ENCODE measurements at places on chromosomes 6 and 20.

- DNase-seq, result no peak
These were observed 879.7 kb upstream of the GJE1 start for GRCh38 chr6:141252828-141253608.

DNA sequence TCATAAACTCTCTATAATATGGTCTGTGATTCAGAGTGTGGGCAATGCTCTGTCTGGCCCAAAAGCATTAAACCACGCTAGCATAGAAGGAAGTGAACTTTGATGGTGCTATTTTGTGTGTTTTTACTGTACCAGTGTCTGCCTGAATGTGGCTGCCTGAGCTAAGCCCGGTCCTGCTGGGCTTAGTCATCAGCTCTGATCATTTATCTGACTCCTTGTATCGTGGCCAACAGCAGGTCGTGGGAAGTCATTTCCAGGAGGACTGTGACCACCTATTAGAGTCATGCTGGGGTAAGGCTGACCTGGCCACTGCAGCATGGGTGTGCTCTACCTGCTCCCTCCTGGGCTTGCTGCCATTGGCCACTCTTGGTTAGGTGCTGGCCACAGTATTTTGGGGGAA lies 239.1 kb upstream of the CEP162 start:
- no peak for DNase-seq

DNA sequence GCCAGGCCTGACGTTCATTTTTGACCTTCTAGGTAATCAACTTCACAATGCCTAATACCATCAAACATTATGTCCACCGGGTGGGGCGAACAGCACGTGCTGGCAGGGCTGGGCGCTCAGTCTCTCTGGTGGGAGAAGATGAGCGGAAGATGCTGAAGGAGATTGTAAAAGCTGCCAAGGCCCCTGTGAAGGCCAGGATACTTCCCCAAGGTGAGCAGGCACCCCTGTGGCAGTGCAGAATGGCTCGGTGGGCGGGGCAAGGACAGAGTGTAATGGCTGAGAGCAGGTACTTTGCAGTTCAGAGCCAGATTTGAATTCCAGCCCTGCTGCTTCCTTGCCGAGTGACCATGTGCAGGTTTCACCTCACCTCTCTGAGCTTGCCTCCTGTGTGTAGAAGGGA lies 17.1 kb downstream of the DDX27 start:
- no peak for DNase-seq

DNA sequence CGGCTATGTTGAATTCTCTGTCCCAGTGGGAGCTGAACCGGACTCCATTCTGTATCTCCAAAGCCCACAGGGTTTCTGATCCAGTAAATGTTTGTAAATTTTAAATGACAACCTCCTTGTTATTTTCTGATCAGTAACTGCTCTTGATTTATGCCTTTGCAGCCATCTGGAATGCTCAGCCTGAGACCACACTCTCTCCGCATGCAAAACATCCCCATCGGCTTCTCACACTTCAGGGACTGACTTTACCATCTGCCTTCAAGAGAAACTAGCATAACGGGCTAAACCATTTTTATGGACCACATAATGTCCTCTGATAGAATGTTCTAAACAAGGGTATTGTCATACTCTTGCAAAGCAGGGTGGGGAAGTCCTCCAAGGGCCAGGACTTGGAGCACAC lies 94.5 kb upstream of the FOXQ1 start:
- DNase-seq, result no peak

DNA sequence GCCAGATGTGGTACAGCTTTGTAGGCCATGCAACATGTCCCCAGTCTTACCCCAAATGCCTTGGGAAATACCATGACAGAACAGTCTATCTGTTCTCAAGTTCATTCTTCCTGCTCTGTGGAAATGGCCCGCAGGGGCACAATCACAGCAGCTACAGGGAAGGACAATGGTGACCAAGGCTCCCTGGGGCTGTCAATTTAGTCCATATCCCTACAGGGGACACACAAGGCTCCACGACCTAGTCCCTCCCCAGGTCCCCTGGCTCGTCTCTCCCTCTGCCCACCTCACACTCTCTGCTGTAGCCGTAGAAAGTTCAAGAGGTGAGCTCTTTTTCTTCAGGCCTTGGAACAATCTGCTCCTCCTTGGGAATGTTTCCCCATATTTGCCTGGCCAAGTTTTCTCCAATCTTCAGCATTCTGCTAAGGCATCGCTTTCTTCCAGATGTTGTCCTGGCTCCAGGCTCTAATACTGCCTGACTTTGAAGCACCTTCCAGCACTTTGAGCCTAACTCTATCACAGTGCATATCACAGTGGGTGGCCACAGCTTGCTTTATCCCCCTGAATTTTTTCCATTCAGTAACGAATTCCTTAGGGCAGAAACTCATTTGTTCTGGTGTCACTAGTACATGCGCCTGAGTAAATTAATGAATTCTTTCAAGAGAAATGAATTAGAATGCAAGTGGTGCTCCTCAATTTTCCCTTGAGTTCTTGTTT lies 92.6 kb downstream of the MAP3K7 start:
- no peak for DNase-seq

DNA sequence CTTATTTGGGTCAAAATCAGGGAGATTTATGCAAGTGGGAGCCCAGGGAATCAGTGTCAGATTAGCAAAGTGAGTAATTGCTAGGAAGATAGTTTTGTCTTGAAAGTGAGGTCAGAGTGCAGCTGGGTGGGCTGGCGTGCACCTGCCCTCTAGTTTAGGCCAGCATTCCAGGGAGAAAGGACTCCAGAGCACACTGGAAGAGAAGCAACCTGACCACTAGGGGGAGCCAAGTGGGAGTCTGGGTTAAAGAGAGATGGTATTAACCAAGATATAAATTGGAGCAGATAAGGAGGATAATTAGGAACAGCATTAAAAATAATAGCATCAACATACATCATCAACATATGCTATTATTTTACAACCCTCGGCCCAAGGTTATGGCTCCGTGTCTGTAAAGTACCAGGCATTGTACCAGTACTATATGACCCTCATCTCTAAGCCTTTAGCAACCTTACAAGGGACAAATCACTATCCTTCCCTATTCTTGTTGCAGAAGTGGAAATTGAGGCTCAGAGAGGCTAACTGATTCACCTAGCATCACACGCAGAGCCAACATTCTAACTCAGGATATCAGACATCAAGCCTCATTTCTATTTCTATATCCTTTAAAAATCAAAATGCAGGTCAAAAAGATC lies 57.8 kb downstream of the SLC2A10 start:
- no peak for DNase-seq

GRCh38 chr20:15265581-15266309 lies 928.3 kb upstream of the FLRT3 start:
- no peak for DNase-seq

DNA sequence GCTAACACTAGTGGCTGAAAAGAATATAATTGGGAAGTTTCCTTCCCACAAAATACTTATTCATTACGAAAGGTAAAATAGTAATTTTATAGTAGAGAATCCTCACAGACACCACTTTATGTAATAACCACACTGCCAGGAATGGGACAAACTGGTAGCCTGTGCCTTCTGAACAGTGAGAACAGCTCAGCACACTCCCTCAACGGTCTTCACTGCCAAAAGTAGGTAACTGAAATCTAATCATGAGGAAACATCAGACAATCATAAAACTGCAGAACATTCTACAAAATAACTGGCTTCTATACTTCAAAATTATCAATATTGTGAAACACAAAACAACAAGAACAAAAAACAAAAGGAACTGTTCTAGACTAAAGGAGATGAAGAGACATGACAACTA lies 44.1 kb downstream of the NUP153 start:
- DNase-seq, result no peak

DNA sequence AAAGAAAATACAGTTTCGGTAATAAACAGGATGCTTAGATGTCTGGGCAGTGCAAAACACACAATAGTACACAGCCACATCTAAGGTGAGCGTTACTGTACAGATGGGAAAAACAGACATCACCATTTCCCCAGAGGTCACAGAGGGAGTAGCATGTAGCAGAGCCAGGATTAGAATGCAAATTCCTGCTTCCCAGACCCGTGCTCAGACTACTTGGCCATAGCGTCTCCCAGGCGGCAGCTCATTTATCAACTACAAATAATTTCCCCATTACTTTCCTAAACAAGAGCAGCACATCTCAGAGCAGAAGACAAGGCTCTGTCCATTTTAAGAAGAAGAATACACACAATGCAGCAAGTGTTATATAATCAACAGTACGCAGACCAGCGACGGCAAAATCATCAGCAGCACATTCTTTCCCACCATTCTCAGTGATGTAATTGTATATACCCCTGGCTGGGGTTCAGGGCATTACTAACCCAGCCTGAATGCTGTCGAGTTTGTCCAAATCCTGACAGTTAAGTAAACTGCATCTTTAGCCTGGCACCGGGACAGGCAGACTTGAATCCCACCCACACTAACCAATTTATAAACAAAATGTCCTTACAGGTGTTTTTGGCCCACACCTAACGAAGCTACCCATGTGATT lies 61.9 kb downstream of the CNKSR3 start:
- no peak for DNase-seq

GRCh38 chr6:150689900-150690590 lies 90.4 kb downstream of the PLEKHG1 start:
- DNase-seq, result no peak

DNA sequence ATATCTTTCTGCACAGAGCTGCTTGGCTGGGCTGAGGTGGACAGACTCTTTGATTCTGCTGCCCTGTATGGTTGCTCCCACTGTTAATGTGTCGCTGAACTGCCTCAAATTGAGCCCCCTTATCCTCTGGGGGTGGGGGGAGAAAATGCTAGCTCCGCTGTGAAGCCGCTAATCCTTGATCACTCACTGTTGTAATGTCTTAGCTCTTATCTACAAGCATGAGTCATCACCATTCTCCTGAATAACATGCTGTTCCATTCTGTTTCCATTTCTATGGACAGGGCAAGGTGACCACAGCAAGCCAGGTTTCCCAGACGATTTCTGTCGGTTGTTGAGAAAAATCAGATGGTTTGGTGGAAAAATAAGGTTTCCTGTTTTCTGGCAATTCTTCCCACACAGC lies 218.4 kb upstream of the GGTLC1 start:
- no peak for DNase-seq

DNA sequence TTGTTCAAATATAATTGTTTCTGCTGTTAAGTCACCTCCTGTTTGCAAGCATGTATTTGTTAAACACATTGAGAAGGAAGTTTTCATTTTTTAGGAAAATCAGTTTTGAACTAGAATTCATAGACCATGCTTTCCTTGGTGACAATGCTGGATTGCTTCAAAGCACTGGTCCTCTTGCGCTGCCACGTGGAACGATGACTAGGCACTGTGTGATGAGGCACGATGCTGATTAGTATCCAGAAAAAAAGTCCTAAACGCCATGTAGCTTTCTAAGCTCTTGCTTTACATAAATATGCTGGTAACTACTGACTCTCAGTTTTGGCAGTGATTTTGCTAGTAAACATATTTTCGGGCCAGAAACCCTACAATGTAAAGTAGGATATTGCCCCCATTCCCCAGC lies 11.1 kb upstream of the EXOC2 start:
- DNase-seq, result no peak

- DNase-seq, result no peak
These were observed 62.8 kb downstream of the LY86 start for GRCh38 chr6:6651335-6651734.

- no peak for DNase-seq
These were observed 19.7 kb downstream of the NRSN1 start for GRCh38 chr6:24145690-24146131.

DNA sequence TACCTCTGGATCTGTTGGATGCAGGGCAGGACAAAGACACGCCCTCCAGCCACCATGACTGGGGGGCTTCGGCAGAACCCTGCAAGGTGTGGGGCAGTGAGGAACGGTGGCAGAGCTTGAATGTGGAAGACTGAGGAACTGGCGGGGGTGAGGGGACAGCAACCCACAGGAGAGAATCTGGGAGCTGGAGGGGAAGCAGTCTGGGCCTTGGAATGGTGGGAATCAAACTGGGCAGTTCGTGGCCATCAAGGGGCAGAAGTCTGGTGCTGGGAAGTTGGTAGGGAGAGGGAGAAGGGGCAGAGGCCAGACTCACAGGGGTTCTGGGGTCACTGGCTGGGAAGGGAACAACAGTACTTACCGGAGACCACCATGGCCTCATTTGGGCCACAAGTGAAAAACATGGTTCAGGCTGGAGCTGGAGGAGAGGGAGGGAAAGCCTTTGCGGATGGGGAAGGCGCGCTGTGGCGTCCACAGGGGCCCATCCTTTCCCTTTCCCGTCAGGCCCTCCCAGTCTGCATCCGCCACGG lies 635 bp downstream of the FLOT1 start:
- DNase-seq, result peak; percentile 67

DNA sequence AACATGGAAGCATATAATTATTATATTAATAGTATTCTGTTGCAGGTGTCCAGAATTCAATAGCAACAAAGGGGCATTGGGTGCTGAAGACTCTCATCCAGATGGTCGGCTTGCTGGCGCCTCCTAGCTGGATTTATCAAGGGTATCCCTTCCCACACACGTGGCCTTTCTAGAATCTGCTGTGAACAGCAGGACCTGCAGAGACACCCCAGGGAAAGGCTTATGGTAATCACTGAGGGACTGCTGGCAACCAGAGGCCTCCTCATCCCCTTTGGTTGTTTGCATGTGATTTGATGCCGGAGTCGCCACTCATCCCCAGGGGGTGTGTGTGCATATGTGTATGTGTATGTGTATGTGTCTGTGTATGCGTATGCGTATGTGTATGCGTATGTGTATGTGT lies 20.6 kb downstream of the ZFP64 start:
- no peak for DNase-seq

DNA sequence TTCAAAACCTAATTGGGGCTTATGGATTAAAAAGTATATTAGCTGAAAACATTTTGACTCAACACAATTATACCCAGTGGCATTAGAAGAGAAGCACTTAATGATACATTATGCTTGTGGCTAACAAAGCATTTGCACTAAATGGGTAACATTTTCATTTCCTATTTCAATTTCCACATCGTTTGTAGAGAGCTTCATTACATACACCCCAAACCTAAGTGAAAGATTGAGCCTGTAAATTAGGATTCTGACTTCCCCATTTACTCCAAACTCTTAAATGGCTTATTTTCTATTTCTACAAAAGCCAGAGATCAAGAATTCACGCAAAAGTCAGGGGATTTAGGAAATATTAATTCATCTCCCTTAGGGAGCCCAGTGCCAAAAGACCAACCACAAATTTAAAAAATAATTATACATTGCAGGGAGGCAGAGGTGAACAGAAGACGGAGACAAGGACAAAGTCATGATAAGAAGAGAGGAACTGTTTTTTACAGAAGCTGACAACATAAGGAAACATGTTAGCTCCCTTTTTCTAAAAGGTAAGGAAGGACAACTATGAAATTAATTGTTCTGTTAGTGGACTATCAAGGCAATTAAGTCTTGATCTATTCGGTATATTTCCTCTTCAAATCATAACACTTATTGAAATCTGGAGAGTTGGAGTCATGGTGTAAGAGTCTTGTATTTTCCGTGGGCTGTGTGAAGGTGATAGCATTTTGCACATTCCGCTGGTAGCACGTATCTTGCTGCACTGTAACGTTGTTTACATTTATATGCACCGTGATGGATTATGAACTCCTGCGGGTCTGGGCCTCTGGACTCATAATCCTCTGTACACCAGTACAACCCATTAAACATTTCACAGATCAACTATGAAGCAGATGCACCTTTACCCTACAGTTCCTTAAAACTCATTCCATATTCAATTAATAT lies 24.8 kb upstream of the EZR start:
- no peak for DNase-seq

Measured in activated T-cell treated with anti-CD3 and anti-CD28 coated beads for 4 hours (primary cell).